EH (cell line): ENCODE measurements at places on chromosomes 11 and 22.

- no peak for DNase-seq
Measured at GRCh38 chr11:69878144-69878883, 59.1 kb upstream of the FGF3 start.

- DNase-seq = no peak
Measured at GRCh38 chr11:64218628-64219353, 7.2 kb downstream of the TRPT1 start.

GRCh38 chr22:35690001-35690400 lies 27.7 kb upstream of the APOL5 start:
- no peak for DNase-seq

- DNase-seq = peak; percentile 52
Measured at GRCh38 chr22:29994943-29995342, 85.3 kb upstream of the HORMAD2 start.
